ENCODE measurements at places on chromosomes 1 and 21.

DNA sequence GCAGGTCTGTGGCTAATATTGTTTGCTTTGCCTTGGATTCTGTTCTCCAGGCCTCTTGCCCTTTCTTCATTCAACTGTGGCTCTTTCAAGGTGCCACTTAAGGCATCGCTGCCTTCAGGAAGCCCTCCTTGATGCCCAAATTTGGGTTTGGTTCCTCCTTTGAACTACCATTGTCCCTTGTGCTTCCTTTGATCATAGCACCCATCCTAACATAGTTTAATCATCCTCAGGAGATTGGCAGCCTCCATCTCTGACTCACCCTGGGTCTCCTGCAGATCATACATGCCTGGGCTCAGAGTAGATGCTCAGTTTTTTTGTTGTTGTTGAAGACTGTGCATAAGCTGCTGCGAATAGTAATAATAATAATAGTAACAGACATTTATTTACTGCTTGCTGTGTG, 54.4 kb upstream of the ACOT11 start:
- DNase-seq, result no peak

DNA sequence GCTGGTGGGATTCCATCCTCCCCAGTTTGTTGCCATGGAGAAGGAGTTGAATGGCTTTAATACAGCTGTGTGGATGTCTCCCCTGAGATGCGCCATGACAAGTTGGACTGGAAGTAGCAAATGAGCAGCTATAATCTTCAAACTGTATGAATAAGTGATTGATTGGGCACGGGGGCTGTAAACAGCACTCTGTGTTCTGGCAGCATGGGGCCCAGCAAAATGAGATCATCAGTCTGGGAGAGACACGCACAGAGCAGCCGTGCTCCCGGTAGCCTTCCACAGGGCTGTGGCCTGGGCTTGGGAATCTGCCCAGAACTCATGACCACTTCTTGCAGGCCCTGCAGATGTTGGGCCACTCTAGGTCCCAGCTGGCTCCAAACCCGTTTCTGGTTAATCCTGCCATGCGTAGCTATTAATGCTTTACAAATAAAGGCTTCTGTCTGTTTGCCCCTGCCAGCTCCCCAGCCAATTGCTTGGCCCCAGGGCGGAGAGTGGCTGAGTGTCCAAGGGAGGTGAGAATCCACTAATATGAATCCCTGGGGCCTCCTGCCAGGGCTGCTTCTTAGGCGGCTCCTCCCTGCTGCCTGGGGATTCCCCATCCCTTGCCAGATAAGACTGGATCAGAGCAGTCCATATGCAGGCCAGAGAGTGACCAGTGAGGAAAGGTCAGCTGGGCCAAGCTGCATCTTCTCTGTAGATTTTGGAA, 642.9 kb downstream of the AJAP1 start:
- DNase-seq, result no peak

- DNase-seq, result no peak
Observed at GRCh38 chr1:147643974-147644373, 26.4 kb downstream of the ACP6 start.

GRCh38 chr1:75985827-75986226, 53.6 kb upstream of the ASB17 start:
- DNase-seq, result peak; percentile 15

GRCh38 chr1:214270097-214270650, 10.8 kb upstream of the SMYD2 start:
- DNase-seq, result no peak

GRCh38 chr1:183884526-183884925, 79.6 kb downstream of the RGL1 start:
- DNase-seq, result no peak

DNA sequence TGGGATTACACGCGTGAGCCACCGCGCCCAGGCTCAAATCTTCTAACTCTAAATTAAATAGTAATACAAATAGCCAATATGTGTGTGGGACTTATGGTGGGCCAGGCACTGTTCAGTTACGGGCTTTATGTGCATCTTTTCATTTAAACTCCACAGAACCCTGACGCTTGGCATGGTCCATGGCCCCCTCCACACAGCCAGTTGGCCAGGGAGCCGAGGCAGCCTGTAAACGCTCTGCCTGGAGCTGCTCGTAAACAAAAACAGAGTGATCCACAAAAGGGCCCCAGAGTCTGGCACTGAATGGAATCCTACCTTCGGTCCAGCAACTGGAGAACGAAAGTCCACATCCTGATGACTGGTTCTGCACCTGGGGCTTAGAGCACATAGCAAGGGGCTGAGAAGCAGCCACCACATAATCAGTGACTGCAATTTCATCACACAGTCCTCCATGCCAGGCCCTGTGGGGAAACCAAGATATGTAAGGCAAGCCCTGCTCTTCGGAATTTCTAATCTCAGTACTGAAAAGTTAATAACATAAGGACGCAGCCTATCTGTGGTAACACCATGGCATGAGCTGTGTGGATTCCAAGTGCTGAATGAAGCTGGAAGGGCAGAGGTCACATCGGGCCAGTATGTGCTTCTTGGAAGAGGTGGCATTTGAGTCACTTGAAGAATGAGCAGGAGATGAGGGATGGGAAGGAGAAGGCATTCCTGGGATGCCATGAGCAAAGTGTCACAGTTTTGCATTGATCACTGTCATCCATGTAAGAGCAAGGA, 13.5 kb upstream of the ADAMTSL4 start:
- DNase-seq, result no peak

DNA sequence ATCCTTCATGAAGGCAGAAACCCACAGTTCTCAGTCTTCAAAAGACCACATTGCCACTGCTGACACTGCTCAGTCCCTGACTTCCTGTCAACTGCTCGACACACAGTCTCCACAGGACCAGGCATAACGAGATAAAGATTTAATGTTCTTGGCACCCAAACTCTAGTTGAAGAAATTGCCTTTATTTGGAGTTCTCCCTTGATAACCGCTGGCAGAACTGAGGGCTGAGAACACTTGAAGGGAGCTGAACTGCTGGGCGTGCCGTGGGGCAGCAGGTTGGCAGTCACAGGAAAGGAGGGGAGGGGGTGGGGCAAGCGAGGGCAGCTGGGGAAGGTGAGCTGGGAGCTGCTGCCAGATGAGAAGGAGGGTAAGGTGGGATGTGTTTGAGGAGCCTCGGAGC, 15.9 kb downstream of the HENMT1 start:
- DNase-seq, result no peak

DNA sequence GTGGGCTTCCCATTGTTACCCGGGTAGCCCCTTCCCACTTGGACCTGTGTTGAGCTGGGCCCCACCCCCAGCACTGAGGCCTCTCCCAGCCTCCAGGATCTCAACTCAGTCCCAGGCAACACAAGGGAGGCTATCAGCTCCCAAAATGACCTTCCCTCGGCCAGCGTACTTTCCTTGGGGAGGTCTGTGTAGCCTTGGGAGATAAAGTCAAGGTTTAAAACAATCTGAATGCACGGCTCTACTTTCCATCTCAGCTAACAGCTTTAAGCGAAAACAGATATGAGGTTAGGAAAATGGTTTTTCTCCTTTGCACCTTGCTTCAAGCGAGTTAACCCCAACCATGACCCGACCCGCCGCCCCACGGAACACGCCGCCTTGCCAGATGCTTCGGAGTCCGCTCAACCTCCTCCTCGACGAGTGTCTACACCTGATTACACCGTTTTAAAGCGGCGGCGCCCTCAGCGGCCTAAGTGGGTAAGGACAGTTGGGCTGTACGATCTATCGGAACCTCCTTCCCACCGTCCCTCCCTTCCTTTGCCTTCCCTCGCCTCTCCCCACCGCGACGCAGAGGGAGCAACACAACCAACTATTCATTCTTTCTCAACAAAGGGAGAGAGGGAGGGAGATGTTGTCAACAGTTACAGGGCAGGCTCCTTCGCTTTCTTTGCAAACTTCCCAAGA, 1.1 kb downstream of the BCAR3 start:
- peak; percentile 72 for DNase-seq

DNA sequence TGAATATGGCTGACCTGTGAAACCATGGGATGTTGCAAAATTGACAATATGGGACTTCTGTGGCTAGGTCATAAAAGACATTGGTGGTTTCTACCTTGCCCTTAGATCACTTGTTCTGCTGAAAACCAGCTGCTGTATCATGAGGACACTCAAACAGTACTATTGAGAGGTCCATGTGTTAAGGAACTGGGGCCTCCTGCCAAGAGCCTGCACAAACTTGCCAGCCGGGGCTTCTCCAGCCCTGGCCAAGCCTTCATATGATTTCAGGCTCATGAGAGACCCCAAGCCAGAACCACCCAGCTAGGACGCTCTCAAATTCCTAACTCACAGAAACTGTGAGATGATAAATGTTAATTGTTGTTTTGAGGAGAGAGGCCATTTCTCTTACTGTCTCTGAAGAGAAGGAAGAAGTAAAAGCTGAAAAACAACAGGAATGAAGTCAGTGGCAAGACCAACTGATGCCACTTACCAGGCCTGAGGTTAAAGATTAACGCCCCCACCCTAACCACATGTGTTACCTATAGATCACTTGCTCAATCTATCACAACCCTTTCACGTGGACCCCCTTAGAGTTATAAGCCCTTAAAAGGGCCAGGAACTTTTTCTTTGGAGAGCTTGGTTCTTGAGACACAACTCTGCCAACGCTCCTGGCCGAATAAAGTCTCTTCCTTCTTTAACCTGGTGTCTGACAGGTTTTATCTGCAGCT, 3.9 kb upstream of the PITHD1 start:
- DNase-seq, result no peak

DNA sequence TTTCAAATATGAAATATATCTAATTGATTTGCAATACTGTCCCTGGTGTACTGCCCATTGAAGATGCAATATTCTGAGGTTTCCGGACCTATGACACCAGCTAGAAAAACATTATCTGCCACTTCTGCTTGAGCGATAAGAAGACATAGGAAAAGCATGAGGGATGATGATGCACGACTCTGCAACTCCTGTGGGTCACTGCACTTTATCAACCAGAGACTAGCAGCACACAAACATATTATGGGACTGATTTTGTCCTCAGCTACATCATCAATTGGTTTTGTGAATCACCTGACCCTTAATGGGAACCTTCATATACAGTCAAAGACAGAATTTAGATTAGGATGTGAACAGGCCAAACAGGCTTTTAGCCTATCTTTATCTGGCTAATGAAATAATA, 13.8 kb upstream of the KCNA3 start:
- no peak for DNase-seq

DNA sequence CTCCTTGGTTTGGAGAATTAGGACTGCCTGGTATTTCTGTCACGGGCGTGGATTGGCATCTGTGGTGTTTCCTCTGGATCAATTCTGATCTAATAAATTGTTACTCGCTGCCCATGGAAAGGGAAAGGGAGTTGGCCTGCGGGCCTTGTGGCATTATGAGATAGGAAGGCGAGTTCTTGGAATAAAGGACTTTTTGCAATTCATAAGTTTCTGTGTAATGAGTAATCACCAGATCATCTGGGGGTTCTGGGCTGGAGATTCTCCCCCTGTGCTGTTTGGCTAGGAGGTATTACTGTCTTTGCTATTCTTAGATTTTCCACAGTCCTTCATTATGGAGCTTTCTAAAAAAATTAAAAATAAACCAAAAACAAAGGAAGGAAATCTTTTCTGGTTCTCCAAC, 315.9 kb downstream of the CAMTA1 start:
- no peak for DNase-seq

GRCh38 chr1:16068356-16069270, 4.8 kb downstream of the FAM131C start:
- DNase-seq, result no peak

- DNase-seq, result no peak
Observed at GRCh38 chr1:204818998-204819397, 51.7 kb upstream of the NFASC start.

DNA sequence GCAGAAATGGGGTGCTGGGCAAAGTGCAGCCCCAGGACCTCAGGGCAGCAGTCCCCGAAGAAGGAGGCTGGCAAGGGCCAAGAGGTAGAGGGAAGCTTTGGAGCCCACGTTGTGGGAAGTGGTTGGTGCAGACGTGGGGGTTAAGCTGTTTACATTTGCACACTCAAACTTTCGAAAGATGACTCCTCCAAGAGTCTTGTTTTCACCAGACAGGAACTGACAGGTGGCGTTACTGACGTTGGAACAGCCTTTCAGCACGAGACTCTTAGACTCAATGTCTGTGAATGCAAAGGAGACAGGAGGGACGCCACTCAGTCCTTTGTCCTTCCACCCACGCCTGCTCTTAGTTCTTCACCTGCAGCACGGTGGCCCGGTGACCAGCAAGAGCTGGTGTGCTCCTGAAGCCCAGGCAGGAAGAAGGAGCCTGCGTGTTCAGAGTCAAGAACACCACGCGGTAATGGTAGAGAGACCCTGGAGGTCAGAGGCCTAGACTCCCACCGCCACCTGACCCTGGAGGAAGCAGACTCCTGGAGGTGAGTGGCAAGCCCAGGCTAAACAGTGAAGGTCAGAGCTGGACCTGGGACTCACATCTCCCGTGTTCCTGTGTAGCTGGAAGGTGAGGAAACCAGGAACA, 15.9 kb downstream of the LYPD8 start:
- DNase-seq, result no peak

GRCh38 chr1:79044974-79045650, 38.6 kb upstream of the ADGRL4 start:
- no peak for DNase-seq

DNA sequence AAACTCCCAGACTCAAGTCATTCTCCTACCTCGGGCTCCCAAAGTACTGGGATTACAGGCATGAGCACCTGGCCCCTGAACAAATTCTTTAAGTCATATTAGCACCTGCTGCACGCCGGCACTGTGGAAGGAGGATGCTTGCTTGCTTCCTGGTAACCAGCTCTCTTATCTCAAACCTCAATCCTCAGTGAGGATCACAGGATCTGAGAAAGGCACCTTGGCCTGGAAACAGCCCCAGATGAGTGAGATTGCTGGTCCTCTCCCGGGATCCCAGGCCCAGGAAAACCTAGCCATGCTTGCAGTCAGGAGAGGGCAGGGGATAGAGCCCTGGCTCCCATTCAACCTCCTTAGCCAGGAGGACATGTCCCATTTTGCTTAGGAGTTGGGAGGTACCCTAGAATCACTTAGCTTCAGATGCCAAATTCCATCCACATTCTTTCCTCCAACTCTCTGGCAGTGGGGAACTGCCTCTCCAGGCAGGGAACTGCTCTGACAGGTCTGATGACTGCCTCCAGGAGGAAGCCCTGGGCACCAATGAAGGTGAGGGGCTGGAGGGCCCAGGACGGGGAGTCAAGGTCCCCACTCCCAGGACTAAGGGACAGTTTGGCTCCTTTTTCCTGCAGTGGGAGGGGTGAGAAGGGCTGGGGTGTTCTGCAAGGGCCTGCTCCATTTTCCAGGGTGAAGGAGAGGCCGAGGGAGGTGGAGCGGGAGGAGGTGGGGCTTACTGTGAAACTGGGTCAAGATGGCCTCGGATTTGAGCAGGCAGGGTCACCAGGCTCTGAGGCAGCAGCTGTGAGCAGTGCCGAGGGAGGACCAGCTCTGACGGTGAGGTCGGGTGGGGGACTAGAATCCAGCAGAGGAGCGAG, 9.5 kb downstream of the GPR37L1 start:
- DNase-seq, result no peak

Measured in GM12891 (cell line).